ENCODE measurements at places on chromosomes 6 and 20.

DNA sequence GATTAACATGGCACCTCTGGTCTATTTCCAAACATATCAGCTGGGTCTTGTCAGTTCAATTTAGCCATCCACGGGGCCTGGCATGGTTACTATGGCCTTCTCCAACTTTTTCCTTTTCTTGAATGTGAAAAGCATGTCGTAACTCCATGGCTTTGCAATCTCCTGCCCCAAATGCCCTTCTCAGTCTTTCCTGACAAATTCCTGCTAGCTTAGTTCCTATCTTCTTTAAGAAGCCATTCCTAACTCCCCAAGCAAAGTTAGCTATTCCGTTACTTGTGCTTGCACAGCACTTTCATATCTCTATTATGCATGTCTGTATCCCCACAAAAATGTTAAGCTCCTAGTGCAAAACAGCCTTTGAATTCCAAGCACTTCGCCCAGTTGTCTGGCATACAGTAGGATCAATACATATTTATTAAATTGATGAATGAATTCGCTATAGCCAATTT is 105.6 kb downstream of the AIG1 start:
- DNase-seq: no peak

DNA sequence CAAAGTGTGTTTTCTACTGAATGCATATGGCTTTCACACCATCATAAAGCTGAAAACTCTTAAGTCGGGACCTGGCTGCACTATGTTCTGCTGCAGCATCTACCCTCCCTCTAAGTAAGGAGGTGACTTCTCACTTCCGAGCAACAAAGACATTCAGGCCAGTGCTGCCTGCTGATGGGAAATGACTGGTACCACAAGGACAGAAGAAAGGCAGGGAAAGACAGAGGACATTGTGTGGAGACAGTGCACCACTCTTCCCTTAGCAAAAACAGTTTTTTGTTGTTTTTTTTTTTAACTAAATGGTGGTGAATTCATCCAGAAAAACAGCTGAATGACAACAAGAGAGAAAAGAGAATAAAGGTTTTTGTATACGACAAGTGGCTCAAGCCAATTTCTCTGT is 81.5 kb downstream of the MAP7 start:
- DNase-seq: no peak

GRCh38 chr6:158760618-158761250 is 58.4 kb downstream of the EZR start:
- DNase-seq: no peak

GRCh38 chr6:27864906-27865849 is 47.0 kb downstream of the OR2B2 start:
- DNase-seq: peak; percentile 77

DNA sequence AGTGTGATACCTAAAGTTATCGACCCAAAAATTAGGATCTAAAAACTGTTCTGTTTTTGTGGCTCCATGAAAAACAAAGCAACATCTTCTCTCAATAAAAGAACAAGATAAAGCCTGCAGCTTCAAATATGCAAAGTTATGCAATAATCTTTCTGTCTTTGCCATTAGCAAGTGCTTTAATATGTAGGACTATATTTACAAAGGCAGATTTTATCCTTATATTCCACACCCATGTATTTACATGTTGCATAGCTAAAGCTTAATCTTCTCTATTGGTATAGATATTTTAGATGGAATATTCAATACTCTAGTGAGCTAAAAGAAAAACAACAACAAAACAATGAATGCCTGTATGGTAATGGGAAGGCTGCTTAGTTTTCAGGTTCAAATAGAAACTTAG is 628.2 kb downstream of the PHF3 start:
- DNase-seq: no peak

GRCh38 chr6:116221911-116222310 is 32.0 kb downstream of the TSPYL4 start:
- no peak for DNase-seq

DNA sequence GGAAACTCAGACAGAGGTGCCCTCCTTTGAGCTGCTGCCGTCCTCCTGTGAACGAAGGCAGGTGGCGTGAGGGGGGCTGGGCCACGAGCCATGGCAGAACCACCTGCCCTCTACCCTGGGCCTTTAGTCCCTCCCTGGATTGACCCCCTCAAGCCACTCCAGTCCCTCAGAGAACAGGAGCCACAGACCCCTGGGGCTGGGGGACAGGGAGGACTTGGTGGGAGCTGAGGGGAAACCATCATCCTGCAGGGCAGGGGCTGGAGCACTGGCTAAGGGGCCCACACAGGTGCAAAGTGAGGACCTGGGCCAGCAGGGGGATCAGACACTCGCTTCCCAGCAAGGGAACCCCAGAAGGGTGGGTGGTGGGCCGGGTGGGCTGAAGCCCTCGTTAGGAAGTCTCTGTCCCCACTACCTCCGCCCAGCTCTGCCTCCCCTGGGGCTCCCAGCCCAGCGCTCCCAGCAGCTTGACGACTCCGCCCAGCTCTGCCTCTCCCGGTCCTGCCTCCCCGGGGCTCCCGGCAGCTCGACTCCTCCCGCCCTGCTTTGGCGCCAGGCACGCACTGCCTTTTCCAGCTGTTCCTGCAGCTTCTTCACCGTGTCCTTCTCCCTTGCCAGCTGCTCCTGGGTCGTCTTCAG is 44.4 kb downstream of the DSTN start:
- DNase-seq: no peak

GRCh38 chr6:109449795-109450673 is 5.5 kb downstream of the MICAL1 start:
- DNase-seq: no peak

GRCh38 chr6:38779310-38780062 is 64.4 kb downstream of the DNAH8 start:
- no peak for DNase-seq

- DNase-seq: no peak
These were observed 1042.7 kb downstream of the EPHA7 start for GRCh38 chr6:92376691-92377090.

GRCh38 chr6:47452899-47453298 is 24.7 kb upstream of the CD2AP start:
- DNase-seq: no peak

DNA sequence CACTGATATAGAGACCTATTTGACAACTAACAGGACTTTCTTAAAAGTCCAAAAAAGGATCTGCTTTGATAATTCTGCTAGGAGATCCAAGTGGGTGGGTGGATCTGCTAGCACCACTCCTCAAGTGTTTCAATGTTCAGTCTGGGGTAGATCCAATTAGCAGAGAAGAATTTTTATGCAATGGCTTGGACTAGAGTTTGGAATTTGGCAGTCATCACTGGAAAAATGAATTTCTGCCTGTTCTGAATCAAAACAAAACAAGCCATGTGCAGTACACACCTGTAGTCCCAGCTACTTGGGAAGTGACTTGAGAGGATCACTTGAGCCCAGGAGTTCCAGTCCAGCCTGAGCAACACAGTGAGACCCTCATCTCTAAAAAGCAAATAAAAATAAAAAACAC is 12.6 kb upstream of the GNMT start:
- no peak for DNase-seq

All from caudate nucleus (tissue), 63 donors.